Stimulated activated CD4-positive, alpha-beta T cell treated with anti-CD3 and anti-CD28 coated beads, Interleukin-1b, Interleukin-23, amount 100 ng/mL, for 1 hour (primary cell): ENCODE measurements at places on chromosomes 11 and 22.

- no peak for DNase-seq
These were observed 36.7 kb upstream of the VSTM5 start for GRCh38 chr11:93887111-93887510.

GRCh38 chr11:91686700-91687099 lies 537.9 kb upstream of the FAT3 start:
- DNase-seq: no peak

DNA sequence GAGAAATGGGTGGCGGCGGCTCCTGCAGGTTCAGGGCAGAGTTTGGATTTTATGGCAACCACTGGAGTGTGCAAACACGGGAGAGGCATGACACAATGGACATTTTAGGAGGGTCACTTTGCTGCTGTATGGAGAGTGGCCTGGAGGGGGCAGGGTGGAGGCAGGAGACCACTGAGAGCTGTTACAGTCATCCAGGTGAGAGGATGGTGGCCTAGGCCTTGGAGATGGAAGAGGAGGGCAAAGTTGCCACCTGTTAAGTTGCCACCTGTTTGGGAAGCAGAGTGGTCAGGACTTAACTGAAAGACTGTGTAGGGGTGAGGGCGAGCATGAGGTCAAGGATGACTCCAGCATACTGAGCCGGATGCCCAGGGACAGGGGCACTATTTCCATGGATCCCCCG lies 2.3 kb upstream of the RAD9A start:
- no peak for DNase-seq

GRCh38 chr11:44817207-44817949 lies 90.6 kb downstream of the TSPAN18 start:
- no peak for DNase-seq

- DNase-seq: no peak
These were observed 13.5 kb downstream of the OAF start for GRCh38 chr11:120224361-120224760.

GRCh38 chr11:64391839-64392238 lies 32.9 kb downstream of the RPS6KA4 start:
- no peak for DNase-seq

- no peak for DNase-seq
These were observed 9.0 kb upstream of the RCN1 start for GRCh38 chr11:32081901-32082300.

DNA sequence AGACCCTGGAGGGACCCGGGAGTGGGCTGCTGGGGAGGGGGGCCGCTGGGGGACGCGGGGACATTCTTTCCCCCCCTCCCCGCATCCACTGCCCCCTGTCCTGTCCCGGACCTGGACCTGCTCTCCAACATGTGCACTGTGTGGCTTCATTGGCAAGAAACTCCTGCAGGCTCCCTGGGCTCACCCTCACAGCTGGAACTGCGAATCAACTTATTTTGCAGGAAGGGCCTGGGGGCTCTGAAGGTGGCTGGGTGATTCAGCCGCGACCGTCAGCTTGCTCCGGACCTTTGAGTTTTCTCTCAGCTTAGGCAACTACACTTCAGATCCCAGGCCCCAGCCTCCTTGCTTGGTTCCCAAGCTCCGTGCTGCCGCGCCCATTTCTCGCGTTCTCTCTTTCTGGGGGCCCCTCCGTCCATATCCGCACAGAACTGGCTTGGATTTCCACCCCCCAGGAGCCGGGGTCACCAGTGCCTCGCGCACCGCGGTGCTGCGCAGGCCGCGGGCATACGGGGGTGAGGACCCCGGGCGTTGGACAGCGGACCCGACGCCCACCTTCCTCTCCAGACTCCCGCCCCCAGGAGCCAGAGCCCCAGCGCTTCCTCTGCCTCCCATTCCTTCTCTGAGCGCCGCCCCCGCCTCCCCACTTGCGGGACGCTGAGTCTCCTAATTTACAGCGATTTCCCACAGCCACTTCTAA lies 471 bp upstream of the AHNAK start:
- DNase-seq: no peak

GRCh38 chr11:14622223-14622954 lies 21.2 kb upstream of the PDE3B start:
- no peak for DNase-seq

- no peak for DNase-seq
These were observed 113.5 kb downstream of the FCHSD2 start for GRCh38 chr11:73028611-73029010.

GRCh38 chr11:16831316-16832192 lies 93.1 kb downstream of the C11orf58 start:
- DNase-seq: no peak

DNA sequence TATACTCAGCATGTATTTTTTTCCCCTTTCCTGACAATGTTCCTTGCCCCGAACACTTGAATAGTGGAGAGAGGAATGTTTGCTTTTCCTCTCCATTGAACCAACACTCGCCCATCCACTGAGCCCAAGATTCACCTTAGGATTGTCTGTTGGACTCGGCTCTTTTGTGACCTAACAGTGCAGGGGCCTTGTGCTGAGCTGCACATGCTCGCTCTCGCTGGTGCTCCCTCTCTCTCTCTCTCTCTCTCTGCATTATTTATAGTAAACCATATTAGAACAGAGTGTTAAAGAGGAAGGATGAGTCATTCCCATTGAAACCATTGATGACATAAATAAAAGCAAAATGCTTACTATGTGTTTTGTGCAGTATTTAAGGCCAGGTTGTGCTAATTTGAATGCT lies 20.7 kb downstream of the ZBTB16 start:
- no peak for DNase-seq

DNA sequence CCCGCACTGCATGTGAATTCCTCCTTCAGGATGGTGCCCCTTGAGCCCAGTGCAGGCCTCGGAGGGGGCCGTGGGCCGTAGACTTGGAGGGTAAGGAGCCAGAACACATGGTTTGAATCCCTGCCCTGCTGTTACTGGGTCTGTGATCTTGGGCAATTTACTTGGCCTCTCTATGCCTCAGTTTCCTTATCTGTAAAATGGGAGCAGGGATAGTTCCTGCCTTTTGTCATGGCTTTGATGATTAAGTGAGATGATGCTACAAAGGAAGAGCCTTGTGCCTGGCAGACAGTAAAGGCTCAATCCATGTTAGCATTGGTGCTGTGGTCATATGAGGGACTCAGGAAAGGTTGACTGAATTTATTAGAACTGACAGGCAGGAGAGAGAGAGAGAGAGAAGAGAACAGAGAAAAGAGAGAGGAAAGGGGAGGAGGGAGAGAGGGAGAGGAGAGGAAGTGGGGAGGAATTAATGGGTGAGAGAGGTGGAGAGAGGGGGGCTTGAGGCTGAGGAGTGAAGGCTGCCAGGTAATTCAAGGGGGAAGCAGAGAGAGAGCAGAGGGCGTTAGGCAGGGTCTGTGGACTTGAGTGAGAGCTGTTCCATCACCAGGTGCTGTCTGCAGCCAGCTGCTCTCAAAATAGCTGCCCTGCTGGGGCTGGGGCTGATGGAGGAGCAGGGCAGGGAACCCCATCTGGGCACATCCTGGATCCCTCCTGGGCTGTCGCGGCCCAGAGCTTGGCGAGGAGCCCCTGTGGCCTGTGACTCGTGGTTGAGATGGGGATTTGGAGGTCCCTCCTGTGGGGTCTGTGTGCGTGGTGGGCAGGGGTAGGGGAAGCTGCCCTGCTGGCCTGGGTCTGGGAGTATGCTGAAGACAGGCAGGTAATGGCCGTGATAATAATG lies 44.1 kb downstream of the MCM5 start:
- no peak for DNase-seq

DNA sequence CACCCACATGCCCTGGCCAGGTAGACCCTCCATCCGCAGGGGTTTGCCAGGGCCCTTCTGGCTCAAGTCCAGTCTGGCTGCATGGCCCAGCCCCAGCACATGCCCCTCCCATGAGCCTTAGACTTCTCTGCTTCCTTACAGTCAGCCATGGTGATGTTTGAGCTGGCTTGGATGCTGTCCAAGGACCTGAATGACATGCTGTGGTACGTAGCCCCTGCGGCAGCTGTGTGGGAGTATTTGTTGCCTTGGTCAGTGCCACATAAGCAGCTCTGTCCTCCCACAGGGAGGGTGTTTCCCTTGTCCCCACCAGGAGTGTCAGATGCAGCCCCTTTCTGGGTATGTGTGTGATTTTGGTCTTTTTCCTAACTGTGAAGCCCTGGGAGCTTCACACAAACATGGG lies 17.5 kb downstream of the CDC45 start:
- no peak for DNase-seq

GRCh38 chr11:9210224-9210921 lies 54.8 kb downstream of the DENND5A start:
- DNase-seq: no peak

DNA sequence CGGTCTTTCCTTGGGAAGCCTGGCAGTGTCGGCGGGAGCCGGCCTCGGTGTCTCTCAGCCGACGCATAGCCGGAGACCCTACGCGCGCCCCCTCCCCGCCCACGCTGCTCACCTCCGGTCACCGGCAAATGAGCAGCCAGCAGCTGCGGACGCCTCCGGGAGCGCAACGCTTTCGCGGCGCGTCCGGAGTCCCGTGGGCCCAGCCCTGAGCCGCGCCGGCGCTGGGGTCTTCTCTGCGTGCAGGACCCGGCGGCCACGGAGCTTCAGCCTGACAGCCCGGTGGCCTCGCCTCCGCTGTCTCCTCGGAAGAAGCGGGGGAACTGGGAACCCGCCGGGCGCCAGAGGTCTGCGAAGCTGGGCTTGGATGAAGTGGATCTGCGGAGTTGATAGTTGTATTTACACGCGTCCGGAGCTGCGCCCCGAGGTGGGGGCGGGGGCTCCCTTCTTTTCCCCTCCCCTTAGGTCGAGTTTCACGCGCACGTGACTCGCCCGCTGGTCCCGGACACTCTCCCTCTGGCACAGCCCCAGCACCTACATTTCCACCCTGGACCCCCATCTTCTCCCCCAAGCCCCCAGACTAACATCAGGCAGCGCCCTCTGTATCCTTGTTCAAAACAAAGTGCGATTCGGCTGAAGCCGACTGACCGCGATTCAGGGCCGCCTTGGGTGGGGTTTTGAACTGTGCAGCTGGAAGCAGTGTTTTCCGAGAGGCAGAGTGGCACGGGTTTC lies at the start of gene SLC43A1:
TSS of gene SLC43A1 (minus strand) at position 371 of the 729 bp plus-strand sequence. CDS start 1,591 bp downstream, outside the sequence.
- no peak for DNase-seq

- no peak for DNase-seq
These were observed 17.6 kb upstream of the PRG2 start for GRCh38 chr11:57407941-57408475.

DNA sequence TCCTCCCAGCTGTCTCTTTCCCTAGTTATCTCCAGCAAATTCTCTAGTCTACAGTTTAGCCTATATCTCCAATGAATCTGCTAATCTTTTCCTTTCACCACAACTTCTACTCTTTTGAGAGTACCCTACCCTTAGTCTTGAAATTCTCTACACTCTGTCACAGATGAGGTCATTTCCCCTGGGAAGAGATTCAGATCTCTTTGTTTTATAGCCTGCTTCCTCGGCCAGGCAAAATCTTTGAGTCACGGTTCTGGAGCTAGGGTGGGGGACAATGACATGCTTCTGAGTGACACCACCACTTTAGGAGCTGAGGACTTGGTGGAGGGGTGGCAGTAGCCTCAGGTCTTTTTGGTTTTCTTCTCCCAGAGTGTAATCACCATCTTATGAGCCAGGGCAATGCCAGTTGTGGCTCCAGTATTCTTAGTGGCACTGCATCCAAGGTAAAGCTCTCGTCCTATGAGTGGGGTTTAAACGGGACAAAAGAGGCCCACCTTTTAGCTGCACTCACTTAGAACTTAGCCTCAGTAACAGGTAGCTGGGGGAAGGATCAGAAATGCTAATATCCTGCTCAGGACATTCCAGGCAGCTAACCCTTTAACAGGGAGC lies 98.5 kb upstream of the RRM1 start:
- DNase-seq: no peak

- DNase-seq: no peak
These were observed 43.3 kb downstream of the RAB38 start for GRCh38 chr11:88131764-88132470.

DNA sequence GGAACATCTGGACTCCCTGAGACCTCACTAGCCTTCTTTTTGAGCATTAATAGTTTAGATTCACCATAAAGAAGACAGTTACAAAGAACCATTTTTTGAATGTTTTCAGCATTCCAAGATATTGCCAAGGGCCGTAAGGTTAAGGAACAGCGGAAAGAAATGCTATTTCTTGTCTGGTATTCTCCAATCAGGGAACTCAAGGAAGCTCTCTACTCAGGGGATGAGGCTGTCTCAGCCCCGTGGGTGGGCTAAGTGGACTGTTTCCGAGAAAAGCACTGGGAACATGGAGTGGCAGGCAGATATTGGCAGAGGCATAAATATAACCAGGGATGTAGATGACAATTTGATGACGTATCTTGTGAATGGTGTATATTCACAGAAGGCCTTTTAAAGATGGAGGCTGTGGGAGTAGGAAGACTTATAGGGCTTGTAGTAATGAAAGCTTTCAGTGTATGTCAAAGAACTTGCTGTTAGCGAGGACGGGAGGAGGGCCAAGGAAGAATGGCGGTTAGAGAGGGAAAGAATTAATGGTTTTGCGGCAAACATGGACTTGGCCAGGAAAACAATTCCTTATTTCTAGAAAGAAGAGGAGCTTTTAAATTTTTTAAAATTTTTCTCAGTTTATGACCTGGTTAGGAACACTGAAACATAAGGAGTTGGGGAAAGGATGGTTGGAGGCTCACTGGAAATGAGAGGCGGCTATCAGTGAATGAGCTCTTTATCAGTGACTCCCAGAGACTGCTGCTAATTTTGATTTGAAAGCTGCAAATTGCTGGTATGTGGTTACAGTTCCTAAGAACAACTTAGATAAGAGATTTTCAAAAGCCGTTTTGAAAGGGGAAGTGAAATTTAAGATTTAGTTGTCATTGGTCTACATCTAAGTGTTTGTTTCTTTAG lies 64.6 kb downstream of the ST3GAL4 start:
- DNase-seq: no peak

DNA sequence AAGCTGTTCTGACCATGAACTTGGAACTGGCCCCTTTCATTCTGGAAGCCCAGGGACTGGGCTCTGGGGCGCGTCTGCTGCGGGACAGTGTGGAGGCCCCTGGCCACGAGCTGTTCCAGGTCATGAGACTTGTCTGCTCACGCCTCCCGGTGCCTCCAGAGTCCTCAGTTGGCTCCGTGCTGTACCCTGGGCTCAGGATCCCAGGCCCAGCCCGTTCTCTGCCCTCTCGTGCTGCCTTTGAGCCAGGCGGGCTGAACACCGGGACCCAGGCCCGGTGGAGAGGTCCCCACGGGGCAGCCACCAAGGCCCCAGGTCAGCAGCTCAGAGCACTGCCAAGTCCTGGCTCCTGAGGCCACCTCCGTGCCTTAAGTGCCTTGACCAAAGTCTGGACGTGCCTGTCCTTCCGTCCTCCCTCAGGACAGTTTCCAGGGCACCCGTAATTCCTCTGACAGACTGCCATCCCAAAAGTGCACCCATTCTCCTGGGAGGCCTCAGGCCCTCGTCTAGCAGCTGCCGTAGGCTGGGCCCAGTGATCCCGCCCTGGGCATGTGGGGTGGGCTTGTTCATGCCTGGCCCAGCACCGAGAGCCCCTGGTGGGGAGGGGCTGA lies 36.3 kb upstream of the PPARA start:
- no peak for DNase-seq

DNA sequence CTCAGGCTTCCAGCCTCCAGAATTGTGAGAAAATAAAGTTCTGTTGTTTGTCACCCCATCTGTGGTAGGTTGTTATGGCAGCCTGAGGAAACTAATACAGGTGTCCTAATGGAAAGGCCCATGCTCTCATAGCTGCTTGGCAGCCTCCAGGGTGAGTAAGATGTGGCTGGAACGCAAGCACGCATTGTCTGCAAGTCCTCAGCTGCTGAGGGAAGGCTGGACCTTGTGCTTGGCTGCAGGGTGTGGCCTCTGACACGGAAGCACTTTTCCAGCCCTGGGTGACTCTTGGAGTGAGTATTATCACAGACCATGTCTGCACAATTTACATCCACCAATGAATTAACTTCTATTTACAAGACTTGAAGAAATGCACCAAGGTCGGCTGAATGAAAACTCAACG lies 44.4 kb upstream of the BARX2 start:
- DNase-seq: no peak

- no peak for DNase-seq
These were observed 129.2 kb downstream of the CACNA1I start for GRCh38 chr22:39699631-39700360.
